ENCODE measurements at places on chromosomes 6 and 20. TPM values are rescaled to one million over a fixed set of nuclear protein-coding genes. Genes with fewer than 3 reads are reported as not detected.

DNA sequence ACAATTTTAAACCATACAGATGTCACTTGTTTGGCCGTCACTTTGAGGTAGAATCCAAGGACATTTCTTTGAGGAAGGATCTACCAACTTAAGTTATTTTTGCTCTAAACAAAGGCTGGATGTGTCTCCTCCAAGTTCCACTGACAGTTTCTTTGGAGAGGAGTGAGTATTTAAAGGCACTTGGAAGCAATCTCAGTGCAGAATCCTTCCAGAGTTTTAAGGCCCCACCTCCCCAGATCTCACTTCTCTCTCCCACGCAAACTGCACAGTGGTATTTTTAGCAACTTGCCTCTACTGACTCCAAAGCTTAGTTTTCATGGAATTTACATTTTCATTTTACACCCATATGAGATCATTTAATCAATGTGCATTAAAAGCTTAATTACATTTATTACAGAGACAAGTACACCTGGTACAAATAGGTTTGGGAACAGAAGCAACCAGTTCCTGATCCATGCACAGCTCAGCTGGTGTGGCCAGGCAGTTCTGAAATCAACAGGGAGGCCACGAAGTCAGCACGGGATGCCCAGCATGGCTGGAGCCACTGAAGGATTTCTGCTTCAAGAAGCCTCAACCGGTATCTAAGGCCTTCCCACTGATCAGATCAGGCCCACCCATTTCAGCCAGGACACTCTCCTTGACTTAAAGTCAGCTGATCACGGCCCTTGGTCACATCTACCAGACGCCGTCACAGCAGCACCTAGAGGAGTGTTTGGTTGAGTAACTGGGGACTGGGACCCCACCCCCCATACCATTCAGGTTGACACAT lies 109.8 kb downstream of the SYCP2 start:
- DNase-seq = no peak

- DNase-seq = peak; percentile 69
These were observed 90.1 kb upstream of the MAP7 start for GRCh38 chr6:136640132-136640915.

DNA sequence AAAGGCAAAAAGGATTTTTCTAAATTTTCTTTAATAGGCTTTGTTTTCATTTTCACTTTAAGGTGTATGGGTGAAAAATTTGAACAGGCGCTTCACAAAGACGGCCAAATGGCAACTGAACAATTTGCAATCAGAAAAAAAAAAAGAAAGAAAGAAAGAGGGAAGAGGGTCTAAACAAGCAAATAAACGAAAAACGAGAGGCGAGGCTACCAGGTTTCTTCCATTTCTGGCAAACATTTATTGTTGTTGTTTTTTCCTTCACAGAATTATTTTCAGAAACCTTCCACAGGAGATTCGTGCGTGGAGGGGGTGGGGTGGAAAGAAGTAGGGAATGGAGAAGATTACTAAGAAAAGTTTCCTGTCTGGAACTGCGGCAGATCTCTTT lies 24.3 kb downstream of the POM121L2 start:
- DNase-seq = no peak

DNA sequence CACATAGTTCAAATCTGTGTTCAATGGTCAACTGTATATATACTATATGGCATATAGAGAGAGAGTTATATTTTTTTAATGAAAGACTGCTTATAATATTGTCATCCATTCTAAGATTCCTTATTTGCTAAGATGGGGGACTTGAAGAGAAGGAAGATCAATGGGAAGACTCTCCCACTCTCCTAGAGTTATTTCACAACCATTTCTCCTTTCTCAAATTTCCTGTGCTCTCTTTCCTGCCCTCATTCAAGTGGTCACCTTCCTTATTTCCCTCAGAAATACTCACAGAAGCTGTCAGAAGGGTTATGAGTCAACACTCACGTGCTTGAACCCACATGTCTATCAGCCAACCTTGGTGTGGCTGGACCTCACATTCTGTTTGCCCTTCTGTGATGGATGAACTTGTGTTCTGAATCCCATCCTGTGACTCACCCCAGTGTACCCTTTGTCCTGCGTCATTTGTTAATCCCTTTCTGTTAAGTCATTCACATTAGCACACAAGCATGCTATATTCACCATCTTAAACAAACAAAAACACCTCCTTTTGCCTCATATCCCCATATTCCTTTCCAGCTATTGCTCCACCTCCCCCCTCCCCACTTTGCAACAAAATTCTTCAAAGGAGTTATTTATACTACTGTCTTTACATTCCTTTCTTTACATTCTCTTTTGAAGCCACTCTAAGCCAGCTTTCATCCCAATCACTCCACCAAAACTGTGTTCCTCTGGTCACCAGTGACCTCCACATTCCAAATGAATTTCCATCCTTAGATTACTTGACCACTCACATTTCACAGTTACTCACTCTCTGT lies 279.3 kb upstream of the TCF21 start:
- peak; percentile 99 for DNase-seq

- no peak for DNase-seq
These were observed 42.1 kb downstream of the BMP5 start for GRCh38 chr6:55833284-55833683.

Gene ULBP1
- 1.7 TPM for total RNA-seq

DNA sequence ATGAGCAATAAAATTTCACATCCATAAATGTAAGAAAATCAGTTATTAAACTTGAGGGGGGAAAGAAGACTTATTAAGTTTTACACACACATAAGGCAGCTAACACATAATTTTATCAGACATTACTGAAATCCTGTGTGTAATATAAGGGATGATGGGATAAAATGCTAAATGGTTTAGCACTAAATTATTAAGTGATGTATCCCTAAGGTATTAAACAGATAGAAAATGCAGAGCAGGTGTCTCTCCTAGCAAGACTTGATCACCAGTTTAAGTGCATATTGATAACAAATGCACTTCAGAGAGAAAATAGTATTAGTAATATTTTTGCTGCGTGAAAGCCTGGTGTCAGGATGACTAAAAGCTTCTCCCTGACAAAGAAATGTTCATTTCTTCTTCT lies 172.8 kb upstream of the ZFP64 start:
- no peak for DNase-seq

DNA sequence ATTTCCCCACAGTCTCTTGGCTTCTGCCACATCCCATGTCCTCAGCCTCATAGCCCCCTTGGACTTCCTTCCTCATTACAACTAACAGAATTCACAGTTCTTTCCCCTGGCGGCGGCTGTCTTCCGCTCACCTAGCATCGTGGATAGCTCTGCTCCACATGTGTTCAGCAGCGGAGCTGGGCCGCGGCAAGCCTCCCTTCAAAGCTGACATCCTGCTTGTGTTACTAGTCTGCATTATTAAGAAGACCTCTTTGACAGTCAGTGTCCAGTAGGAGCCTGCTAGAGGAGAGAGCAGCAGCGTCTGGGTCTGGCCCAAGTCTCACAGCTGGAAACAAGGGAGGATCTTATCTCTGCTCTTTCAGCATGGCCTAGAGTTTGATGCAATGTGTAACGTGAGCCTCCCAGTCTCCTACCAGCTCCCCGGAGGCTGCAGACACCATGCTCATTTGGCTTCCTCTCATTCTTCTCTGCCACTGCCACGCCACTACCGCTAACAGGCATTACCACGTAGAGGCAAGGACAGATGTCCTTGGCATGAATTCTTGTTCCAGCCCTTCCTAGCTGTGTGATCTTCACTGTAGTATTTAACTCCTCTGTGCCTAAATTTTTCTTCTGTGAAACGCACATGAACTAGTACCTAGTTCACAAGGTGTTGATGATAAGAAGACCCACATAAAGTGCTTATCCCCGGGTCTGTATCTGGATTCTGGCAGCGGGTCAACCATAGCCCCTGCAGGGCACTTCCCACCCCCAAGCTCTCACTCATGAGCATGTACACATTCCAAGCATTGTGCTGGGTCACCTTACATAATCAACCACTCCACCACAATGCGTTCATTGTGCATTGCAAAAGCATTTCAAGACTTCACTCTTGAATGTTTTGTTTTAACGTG lies 107.1 kb upstream of the BACH2 start:
- DNase-seq = peak; percentile 52

Gene TAGAP
- total RNA-seq = not detected

- DNase-seq = no peak
These were observed at the start of gene PGC for GRCh38 chr6:41747256-41748101. Gene PGC, minus strand, starts transcription at chr6:41747397. Its CDS starts 63 bp downstream, at chr6:41747334.

DNA sequence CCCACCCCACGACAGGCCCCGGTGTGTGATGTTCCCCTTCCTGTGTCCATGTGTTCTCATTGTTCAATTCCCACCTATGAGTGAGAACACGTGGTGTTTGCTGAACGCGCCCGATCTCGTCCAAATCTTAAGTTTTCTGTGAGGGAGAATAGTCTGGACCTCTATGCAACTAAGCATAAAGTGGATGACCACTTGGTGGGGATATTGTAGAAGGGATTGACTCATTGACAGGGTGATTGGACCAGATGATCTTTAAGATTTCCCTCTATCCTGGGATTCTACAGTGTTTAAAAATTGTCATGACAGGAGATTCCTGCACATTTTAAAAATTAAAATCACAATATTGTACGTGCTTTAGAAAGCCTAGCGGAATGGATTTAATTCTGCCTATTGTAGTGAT lies 141.3 kb downstream of the TRMT11 start:
- peak; percentile 38 for DNase-seq

- no peak for DNase-seq
These were observed 762 bp downstream of the ZC3H12D start for GRCh38 chr6:149483849-149484655.

Gene ZSCAN16
- total RNA-seq = 2.9 TPM

DNA sequence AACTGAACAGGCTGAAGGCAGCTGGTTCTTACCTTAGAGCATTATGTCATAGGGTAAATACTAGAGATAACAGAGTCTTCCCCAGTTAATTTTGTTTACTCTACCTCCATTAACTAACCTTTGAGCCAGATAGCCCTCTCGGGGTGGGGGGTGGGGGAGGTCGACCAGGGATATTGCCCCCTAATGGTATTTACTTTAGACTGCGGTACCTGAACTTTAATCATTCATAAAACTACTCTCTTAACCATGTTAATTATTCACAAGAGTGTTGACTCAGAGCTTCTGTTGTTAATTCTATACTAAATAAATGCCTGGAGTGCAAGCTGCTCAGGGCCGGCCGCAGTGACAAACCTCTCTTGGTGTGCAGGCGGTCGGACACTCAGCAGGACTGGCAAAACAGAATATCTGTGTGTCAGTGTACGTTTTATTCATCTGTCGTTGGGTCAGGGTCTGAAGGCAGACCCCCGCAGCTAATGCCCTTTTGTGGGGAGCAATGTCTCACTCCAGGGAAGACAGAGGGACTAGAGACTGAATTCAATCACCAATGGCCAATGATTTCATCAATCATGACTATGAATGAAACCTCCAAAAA lies 152.4 kb upstream of the COL21A1 start:
- no peak for DNase-seq

Gene GSTA1
- total RNA-seq = not detected

DNA sequence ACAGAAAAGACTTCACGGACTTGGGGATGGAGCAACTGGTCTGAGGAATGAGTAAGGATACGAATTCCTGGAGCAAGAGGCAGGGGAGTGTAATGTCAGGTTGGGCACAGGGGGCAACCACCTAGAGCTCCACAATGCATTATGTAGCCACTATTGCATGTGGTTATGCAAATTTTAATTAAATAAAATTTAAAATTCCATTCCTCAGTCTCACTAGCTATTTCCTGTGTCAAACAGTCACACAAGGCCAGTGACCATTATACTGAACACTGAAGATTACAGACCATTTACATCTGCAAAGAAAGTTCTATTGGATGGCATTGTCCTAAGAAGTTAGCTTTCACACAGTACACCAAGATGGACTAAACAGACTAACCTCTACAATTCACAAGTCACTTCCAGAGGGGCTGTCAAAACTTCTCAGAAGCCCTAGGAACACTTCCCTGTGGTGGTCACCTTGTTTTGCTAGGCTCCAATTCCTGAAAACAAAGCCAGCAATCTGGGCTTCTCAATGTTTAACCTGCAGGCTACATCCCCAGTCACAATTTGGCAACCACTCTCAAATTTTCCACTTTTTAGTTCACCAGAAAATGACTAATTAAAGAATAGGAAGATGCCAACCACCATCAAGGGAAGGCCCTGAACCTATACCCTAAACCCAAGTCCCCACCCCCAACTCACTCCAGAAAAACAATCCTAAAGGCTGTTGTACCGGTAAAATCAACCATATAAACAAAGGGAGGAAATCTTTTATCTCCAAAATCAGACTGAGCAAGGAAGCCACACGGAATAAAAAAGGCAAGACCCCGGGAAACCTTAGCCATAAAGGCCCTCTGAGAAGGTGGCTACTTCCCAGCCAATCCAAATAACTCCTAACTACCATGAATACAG lies 34.2 kb upstream of the C20orf203 start:
- DNase-seq = no peak

Gene PDE10A
- total RNA-seq = 6.1 TPM

DNA sequence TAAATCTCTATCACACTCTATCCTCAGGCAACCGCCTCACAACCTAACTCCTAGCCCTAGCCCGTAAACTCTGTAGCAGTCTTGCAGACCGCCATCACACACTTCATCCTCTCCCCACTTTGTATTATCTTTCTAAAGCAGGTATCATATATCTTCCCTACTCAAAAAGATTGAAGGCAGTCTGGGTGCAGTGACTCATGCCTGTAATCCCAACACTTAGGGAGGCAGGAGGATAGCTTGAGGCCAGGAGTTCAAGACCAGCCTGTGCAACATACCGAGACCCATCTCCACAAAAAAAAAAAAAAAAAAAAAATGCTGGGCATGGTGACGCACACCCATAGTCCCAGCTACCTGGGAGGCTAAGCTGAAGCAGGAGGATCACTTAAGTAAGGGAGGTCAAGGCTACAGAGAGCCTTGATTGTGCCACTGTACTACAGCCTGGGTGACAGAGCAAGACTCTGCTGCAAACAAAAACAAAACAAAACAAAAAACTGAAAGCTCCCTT lies 22.9 kb downstream of the RANBP9 start:
- no peak for DNase-seq

DNA sequence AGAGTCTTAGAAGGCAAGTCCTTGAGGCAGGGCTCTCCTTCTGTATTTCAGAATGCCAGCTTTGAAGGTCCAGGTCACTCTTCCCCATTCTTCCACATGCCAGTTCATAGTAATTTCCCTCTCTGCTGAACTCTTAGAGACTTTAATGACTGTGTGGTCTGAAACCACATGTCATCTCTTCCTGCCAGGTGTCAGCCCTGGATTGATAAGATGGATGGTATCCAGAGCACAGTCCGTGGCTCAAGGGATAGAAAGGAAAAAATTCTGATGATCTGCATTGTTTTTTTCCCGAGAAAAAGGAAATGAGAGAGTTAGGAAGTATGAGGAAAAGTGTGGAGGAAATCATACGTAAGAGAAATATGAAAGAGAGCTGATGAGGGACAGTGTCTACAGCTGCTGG lies 250.9 kb downstream of the TPBG start:
- DNase-seq = no peak

DNA sequence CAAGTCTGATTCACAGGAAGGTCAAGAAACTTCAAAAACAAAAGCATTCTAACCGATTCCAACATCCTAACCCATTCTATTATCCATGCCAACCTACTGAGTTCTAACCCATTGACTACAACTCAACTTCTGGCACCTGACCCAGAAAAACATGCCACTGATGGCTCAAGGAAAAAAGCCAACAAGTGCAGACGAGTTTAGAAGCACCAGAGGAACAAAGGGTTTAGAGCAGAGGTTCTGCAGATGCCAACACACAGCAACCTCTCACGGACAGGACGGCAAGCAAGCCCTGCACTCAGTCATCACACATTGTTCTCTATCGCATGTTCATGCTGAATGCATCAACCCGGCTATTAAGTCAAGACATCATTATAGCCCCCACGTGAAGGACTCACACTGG lies 25.2 kb upstream of the MC3R start:
- DNase-seq = no peak
